ENCODE measurements at places on chromosomes 4 and X.

DNA sequence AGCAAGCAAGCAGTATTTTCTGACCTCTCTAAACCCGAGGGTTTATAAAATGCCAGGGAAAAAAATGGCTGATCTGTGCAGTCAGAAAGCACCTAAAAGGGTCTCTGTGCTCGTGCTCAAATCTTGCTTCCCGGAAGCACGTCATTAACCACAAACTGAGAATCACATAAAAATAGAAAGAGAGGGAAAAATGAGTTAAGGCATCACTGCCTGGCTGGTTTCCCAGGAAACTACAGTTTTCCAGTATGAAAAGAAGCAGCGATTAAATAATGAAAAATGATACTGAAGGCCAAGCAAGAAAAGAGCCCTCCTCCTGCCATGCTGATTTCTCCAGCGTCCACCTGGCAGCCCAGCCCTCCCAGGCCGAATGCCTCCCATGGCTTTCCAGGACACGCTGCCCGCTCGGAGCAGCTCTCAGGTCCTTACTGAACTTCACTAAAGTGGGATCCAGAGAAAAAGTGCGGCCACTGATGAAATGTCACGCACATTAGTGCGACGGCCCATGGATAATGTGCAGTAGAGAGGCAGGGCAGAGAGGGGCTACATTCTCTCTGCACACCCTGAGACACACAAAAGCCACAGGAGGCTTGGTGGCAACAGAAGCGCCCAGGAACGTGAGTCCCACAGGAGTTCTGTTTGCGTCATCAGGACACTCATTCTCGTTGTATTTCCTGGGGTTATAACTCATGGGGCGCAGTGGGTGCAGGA lies 80.4 kb downstream of the WFS1 start:
- DNase-seq, result no peak

- DNase-seq, result no peak
These were observed 611.1 kb upstream of the ATOH1 start for GRCh38 chr4:93217431-93217830.

GRCh38 chr4:180356766-180357165 lies 1886.4 kb upstream of the TENM3 start:
- no peak for DNase-seq

- no peak for DNase-seq
These were observed 12.4 kb upstream of the DHRSX start for GRCh38 chrX:2513121-2513664.

DNA sequence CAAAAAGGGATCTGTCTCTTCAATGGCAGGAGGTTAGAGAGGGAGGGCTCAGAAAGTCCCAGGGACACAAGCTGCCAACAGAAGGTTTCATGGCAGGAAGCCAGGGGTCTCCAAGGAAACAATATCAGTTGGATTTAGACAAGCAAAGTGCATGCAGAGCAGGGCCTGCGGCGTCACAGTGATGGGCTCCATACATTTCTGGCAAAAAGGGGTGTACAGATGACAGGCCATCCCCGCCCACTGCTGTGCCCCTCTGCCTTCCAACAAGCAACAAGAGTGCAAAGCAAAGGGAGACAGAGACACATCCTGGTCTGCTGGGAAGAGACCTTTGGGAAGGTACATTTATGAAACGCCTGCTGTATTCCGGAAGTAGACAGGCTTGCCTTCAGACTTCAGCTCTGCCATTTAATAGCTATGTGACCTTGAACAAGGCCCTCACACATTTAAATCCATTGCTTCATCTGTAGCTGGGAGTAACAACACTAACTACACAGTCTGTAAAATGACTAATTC lies 121.2 kb downstream of the AFAP1 start:
- DNase-seq, result no peak

GRCh38 chr4:3313139-3313538 lies 20.3 kb downstream of the RGS12 start:
- DNase-seq, result no peak

- DNase-seq, result no peak
These were observed 154.5 kb downstream of the PALLD start for GRCh38 chr4:168651374-168651773.

DNA sequence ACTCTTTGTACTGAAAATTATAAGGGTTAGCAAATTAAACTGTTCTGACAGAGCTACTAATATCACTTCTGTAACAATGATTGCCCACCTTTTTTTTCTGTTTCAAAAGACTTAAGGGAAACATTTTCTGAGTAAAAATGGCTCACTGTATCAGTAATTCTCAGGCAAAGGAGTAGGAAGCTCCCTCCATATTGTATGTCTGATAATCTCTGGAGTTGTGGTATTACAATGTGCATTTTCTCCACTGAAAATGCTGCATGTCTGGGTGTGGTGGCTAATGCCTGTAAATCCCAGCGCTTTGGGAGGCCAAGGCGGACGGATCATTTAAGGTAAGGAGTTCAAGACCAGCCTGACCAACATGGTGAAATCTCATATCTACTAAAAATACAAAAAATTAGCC lies 4.4 kb upstream of the STAP1 start:
- DNase-seq, result no peak

- no peak for DNase-seq
These were observed 8.3 kb downstream of the GPRIN3 start for GRCh38 chr4:89299153-89299791.

DNA sequence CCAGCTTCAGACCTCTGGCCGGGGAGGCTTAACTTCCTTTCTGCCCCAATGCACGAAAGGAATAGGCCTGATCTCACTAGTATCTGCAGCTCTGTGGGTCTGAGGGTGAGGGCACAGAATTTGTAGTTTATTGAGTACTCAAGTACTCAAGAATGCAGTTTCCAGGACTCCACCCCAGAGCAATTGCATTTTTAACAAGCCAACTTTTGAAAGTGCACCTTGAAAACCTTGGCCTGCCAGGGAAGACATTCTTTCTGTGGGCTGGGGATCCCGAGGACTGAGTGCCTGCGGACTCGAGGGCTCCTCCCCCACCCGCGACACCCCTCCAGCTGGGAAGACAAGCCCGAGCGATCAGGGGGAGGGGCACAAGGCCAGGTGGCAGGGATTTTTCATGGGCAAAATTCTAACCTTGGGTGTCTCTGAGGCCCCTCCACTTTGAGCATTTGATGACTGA lies 22.4 kb downstream of the RS1 start:
- DNase-seq, result no peak

DNA sequence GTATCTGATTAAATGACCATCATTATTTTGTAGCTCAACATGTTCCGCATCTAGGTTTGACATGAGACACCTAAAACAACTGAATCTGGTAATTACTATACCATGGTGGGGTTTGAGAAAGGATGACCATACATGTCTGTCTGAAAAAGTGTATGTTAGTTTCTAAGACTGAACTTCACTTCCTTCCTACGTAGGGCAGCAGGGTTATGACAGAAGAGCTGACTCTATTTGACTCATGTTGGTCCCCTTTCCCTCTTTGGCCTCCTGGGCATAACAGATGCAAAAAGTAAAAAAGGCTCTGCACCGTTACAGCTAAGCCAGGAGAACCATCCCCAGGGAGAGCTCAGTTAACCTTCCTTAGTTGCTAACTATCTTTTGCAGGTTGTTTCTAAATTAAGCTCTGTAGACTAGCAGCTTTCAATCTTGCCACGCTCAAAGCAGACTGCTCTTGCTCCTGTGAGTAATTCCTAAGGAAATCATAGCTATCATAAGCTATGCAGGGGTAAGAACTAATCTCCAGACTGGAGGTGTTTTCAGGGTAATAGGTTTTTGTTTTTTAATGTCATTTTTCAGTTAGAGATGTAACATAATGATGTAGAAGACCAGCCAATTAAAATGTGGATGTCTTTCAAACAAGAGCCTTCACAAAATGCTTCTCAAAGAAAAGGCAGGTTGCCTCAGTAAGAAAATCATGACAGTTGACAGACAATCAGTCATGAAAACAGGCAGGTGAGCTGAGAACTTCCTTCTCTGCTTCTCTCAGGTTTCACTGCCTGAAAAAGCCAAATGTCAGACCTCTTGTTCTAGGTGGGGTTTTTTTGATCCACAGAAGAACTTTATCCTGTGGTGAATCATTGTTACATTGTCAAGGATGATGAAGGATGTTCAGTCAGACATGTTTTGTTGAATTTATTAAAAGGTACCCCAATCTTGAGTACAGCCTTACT lies 66.9 kb upstream of the DAPP1 start:
- DNase-seq, result no peak

DNA sequence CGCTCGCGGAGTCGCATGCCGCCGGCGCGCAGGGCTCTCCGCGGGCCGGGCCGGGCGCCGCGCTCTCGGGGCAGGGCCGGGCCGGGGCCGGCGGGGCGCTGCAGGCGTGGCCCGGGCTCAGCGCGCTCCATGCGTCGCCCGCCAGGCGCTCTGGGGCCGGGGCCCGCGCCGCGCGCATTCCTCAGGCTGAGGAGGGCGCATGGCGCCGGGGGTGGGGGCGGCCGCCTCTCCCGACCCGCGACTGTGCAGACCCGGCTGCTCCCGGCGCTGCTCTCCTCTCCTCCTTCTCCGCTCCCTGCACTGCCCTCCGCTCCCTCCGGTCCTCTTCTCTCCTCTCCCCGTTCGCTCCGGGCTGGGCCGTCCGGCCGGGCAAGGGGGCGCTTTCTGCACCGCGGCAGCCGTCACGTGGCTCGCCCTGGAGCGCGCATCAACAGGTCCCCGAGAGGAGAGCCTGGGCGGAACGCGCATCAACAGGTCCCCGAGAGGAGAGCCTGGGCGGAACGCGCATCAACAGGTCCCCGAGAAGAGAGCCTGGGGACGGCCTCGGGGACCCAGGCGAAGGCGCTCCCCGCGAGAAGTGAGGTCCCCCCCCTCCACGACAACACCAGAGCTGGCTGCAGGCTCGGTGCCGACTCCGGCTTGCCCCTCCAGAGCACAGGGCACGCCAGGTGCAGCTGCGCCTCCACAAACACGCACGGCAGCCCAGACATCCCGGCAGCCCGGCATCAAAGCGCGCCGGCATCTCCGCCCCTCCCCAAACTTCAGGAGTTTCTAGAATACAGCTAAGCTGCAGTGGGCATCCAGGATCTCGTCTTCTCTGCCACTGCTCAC lies 12.9 kb downstream of the PPP2R3B start:
- peak; percentile 7 for DNase-seq

DNA sequence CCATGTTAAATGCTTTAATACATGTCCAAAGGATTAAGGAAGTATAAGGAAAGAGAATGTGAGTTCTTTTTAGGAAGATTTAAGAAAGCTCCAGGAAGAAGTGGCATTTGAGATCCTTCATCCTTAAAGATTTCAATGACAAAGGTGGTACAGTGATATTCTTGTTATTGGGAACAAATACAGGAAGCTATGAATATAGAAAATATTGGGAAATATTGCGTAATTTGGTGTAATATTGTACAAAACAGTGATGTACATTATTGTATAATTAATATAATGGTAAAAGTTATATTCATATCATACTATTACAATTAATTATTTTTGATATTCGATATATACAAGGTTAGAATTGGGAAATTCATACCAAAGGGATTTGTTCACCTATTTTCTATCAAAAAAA lies 937.9 kb downstream of the CCSER1 start:
- DNase-seq, result no peak

DNA sequence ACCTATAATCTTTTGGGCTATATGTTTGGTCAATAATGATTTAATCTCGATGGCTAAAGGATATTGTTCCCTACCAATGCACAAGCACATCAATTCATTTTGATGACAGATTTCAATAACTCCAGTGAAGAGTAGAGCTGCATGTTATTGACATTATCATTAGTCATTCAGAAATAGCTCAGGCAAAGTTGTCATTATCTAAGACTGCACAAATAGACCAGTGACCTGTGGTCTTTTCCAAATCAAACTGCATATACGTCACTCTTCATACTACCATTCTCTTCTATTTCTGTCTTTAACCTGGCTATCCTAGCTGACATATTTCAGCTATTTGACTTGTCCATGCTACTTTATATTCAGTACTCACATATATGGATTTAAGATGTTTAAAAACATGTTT lies 1050.8 kb downstream of the C4orf33 start:
- DNase-seq, result no peak

DNA sequence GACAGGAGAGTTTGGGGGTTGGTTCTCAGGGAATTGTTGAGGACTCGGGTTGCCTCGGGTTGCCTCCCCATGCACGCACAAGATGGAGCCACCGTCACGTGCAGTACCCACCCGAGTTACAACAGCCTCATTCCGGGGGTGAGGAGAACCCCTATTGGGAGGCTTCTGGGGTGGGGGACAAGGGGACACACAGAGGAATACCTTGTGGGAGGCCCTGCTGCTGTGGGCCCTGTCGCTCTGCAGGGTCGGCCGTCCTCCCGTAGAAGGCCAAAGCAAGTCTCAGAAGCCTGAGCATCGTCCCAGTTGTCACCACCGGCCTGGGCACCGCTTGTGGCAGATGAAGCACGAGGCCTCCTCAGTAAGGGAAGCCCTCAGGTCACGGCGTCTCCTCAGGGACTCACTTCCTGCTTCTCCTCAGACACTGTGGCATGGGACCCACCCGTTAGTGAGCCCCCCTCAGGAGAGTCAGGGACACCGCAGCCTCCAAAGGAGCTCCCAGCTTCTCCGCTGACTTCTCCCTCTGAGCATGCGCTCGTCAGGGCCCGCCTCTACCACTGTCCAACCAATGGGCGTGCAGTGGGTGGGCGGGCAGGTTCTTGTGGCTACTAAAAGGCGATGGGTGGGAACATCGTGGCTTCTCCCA lies at the start of gene CT55:
TSS of gene CT55 (minus strand) at position 522 of the 643 bp plus-strand sequence. CDS start at position 295, 227 bp downstream.
- DNase-seq, result no peak

GRCh38 chr4:75495476-75495875 lies 18.7 kb downstream of the RCHY1 start:
- DNase-seq, result no peak

- DNase-seq, result no peak
These were observed 23.0 kb downstream of the MAP7D3 start for GRCh38 chrX:136227948-136228838.

GRCh38 chrX:41086627-41086932 lies 1.3 kb downstream of the USP9X start:
- no peak for DNase-seq

DNA sequence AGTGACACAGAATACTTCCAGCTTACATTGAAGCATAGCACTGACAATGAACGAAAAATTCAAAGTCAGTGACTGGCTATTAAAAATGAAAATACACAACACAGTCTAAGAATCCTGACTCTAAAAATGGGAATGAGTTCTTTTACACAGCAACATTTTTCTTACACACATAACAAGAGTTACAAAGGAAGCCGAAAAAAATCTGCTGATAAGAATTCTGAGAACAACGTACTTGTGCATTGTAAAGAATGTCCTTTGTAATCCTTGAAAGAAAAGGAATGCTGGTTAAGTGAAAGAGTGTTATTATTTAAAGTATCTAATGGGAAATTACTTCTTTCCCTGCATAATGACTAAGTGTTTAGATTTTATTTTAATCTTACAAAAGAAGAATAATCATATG lies 199.4 kb downstream of the PRDM5 start:
- DNase-seq, result no peak

DNA sequence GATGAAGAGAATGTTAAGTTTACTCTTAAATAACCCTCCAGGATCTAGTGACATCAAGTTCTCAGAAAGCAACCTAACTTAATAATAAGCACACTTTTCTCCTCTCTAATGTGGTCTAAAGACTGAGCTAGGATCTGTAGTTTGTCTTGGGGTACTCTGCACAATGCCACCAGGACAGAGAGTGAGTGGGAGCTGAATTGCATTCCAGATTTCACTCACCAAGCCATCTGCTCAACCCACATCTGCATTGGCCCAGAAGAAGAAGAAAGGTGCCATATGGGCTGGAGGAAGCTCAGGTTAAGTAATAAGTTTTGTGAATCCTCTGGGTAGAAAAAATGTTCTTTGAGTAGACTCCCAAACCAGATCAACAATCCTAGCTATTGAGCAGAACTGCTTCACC lies 384.6 kb downstream of the PPP3CA start:
- DNase-seq, result no peak

GRCh38 chr4:1014291-1015167 lies 3.1 kb downstream of the FGFRL1 start:
- no peak for DNase-seq

GRCh38 chr4:185566425-185566824 lies 31.1 kb upstream of the PDLIM3 start:
- DNase-seq, result no peak
